ENCODE measurements at places on chromosomes 4 and X. TPM values are rescaled to one million over a fixed set of nuclear protein-coding genes. Genes with fewer than 3 reads are reported as not detected.

The TSPAN7 gene
- total RNA-seq: 0.21 TPM

The MAGEB2 gene
- not detected for total RNA-seq

The SOX3 gene
- total RNA-seq: not detected

The CT45A2 gene
- total RNA-seq: not detected

The LIMCH1 gene
- 53.9 TPM for total RNA-seq

The GLOD5 gene
- total RNA-seq: not detected

The GRK4 gene
- 1.1 TPM for total RNA-seq

The FHDC1 gene
- 6.0 TPM for total RNA-seq

The IL13RA2 gene
- total RNA-seq: not detected

The TACC3 gene
- total RNA-seq: 95.9 TPM

The PCDH7 gene
- total RNA-seq: 1.8 TPM

DNA sequence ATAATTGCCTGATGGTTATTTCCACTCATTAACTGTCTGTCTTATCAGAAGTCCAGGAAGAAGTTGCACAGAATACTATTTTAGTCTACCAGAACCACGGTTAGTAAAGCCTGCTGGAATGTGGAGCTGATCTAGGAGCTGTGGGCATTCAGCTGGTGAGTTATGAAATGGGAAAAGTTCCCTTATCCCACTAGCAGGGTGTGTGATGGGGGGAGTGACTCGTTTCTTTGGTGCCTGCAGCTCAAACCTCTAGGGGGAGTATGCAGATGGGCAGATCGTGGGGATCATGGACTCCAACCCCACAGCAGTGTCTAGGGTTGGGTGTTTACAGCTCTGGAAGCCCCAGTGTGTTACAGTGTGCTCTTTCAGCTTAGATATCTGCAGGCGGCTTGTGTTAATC lies 305.7 kb upstream of the BOD1L1 start:
- DNase-seq: no peak

GRCh38 chrX:30643313-30643821 lies 9.9 kb upstream of the GK start:
- DNase-seq: no peak

- no peak for DNase-seq
Observed at GRCh38 chrX:101736651-101737050, 77.0 kb upstream of the ARMCX2 start.

GRCh38 chr4:177728361-177729152 lies 286.3 kb upstream of the AGA start:
- DNase-seq: peak; percentile 66

GRCh38 chrX:32894679-32895078 lies 316.7 kb downstream of the DMD start:
- no peak for DNase-seq

- DNase-seq: no peak
Observed at GRCh38 chr4:127623797-127624083, 9.0 kb upstream of the INTU start.

- DNase-seq: no peak
Observed at GRCh38 chrX:8297766-8298165, 126.7 kb upstream of the VCX2 start.

- DNase-seq: no peak
Observed at GRCh38 chr4:26082565-26082964, 168.5 kb downstream of the SMIM20 start.

DNA sequence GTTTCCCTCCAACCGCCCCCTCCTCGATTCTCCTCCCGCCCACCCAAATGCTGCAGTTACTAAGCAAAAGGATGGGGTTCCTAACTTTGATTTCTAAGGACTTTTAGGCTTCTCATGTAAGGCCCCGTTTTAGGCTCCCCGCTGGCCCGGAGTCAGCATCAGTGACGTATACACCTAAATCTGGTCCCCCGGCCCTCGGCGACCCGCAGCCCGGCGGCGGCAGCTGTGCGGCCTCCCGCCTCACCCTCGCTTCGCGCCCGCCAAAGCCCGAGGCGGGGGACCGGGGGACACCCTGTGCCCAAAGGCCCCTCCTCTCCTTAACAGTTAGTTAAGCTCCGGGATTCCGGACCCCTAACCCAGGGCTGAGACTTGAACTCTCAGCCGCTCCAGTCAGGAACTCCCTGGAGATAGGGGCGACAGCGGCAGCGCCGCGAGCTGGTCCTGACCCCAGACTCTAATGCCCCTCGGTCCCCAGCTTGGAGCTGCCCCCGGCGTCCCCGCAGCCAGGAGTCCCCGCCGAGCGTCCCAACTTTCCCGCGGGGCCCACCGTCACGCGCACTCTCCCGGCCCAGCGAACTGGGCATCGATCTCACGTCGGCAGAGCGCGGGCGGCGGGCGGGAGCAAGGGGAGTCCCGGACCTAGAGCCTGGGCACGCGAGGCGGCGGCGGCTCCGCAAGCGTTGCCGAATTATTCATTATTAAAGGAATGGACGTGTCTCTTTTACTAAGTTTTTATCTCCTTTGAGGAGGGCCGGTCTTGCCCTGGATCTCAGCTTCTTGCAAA lies 1.5 kb upstream of the NR3C2 start:
- peak; percentile 24 for DNase-seq

GRCh38 chrX:134647477-134647877 lies 10.8 kb downstream of the PLAC1 start:
- no peak for DNase-seq

GRCh38 chr4:165922747-165923146 lies 49.7 kb downstream of the TLL1 start:
- DNase-seq: no peak

- DNase-seq: no peak
Observed at GRCh38 chr4:42446823-42447222, 49.5 kb downstream of the SHISA3 start.

DNA sequence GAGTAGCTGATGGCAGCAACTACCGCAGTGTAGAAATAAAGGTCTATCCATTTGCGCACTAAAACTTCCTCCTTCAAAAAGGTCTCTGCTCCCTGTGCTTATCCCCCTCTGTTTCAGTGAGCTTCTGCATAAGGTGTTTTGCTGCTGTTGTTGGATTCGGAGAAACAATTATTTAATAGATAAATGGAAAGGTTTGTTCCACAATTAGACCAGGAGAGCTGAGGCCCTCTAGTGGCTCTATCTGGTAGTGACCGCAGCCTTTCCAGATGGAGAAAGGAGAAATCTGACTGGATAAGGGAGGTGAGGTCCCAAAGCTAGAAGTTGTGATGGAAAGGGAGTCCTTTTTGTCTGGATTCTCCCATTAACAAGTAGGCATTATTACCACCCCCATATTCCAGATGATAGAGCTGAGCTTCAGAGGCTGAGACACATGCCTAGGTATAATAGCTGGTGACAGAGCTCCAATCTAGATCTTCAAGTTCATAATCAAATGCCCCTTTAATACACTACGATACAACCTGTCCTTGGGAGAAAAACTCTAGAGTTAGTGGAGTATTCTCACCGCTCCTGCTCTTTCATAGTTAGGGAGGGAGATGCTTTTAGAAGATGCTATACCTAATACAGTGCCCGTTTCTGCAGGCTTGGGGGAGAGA lies 5.1 kb upstream of the GABRQ start:
- DNase-seq: peak; percentile 72

DNA sequence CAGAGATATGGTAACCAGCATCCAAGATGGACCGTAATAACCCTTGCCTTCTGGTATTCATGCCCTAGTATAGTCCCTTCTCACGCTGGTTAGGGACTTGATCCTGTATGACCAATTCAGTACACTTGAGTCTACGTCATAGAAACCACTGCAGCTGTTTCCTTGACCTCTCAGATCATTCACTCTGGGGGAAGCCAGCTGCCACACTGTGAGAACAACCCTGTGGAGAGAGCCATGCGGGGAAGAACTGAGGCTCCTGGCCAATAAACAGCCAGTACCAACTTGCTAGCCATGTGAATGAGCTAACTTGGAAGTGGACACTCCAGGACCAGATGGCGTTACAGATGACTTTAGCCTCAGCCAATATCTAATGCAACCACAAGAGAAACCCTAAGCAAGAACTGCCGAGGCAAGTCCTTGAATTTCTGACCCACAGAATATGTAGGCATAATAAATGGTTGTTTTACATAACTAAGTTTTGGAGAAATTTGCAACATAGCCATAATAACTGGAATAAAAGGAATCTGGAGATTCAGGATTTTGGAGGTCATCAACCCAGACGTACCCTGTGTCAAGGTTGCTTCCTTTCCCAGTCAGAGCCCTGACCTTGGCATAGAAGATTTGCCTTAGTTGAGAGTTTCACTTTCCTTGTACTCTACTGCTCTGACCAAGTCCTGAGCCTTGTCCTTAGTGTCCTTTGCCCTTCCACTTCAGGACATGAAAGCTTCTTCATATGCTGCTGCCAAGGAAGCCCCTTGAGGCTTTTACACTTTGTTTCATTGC lies 87.3 kb upstream of the ZNF81 start:
- DNase-seq: no peak

DNA sequence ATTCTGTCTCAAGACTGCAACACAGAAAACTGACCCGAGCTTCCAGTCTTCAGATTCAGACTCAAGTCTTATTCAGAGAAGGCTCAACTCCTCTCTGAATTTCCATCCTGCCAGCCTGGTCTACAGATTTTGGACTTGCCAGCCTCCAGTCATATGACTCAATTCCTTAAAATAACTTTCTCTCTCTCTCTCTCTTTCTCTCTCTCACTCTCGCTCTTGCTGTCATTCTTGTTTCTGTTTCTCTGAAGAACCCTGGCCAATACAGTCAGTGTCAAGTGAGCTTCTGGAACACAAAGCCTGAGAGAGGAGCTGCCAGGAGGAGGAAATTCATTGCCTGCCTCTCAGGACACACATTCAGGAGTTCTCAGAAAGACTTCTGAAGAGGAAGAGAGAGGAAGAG lies 154.9 kb downstream of the PARM1 start:
- DNase-seq: no peak

All from Calu3 (cell line).